CD4-positive, CD25-positive, alpha-beta regulatory T cell (primary cell): ENCODE measurements at places on chromosomes 11 and 22. TPM values are rescaled to one million over a fixed set of nuclear protein-coding genes. Genes with fewer than 3 reads are reported as not detected.

DNA sequence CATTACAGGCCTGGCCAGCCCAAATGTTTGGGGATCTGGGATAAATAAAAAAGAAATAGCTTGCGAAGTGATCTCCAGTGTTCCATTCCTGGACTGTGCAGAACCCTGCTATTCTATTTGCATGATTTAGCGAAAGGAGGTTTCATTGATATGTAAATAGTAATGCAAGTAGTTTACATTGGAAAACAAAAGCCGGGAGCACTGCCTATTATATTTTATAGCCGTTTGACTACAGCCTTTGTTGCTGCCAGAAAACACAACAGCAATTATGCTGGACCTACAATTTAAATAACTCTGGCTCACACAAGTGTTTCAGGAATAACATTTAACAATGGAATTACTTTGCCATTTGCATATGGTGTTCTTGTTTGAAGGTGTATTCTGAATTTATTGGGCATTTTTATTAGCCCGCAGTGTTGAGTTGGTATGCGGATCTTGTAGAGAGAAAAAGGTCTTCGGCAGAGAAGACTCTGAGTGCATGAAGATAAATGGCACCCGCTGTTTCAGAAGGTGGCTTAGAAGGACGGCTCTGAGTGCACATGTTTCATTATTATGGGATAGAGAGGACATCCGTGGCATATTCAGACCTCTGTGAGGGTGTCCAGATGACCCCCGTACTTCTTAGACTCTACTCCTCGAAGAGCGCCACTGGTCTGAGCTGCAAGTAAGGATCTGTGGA lies 315.0 kb downstream of the BRD1 start:
- H3K27me3 ChIP-seq, result no peaks in the 10 kb centered on the region
- no peak overlapping the region for H3K27ac ChIP-seq
- H3K36me3 ChIP-seq, result no peaks in the 10 kb centered on the region
- no peaks in the 10 kb centered on the region for H3K4me1 ChIP-seq

Gene KRTAP5-2
- polyA plus RNA-seq, result not detected

DNA sequence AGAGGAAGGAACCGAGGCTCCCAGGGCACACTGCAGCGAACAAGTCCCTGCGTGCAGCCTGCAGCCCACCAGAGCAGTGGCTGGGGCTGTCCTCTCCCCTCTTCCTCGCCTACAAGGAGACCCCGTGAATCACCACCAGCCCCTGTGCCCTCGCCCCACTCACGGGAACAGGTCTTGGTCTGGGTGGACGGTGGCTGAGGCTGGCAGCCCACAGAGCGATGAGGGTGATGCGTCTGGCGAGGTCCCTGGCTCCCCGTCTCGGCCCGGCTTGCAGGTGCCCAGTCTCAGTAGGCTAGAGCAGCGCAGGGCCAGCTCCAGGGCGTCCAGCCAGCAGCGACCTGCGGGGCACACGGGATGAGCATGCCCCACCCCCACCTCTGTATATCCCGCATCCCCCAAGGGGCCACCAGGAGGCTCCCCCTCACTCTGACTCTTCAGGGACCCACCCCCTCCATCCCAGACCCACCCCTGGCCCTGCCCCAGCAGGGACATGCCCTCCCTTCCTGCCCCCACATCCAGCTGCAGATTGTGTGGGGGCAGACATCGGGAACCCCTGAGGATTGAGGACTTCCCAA lies 50.5 kb upstream of the CARS1 start:
- no peak for DNase-seq
- no peak overlapping the region for H3K4me3 ChIP-seq
- no peaks in the 10 kb centered on the region for H3K27me3 ChIP-seq
- no peak overlapping the region for H3K27ac ChIP-seq
- H3K36me3 ChIP-seq, result no peaks in the 10 kb centered on the region

GRCh38 chr22:46240506-46240905 lies 9.6 kb downstream of the CDPF1 start:
- DNase-seq, result no peak
- no peak overlapping the region for H3K27ac ChIP-seq
- peaks cover 9% of the 10 kb centered on the region for H3K36me3 ChIP-seq
- peaks cover 7% of the 10 kb centered on the region for H3K4me1 ChIP-seq

- no peak overlapping the region for H3K27ac ChIP-seq
- H3K4me1 ChIP-seq, result no peaks in the 10 kb centered on the region
- H3K4me3 ChIP-seq, result no peak overlapping the region
- no peak for DNase-seq
- H3K36me3 ChIP-seq, result no peaks in the 10 kb centered on the region
Observed at GRCh38 chr22:48963405-48963804, 864.3 kb downstream of the BRD1 start.

GRCh38 chr22:22928666-22929380 lies 41.2 kb downstream of the IGLL5 start:
- no peak overlapping the region for H3K4me3 ChIP-seq
- H3K36me3 ChIP-seq, result no peaks in the 10 kb centered on the region
- DNase-seq, result peak; percentile 83
- no peaks in the 10 kb centered on the region for H3K27me3 ChIP-seq

- H3K36me3 ChIP-seq, result no peaks in the 10 kb centered on the region
- no peaks in the 10 kb centered on the region for H3K4me1 ChIP-seq
- no peak overlapping the region for H3K27ac ChIP-seq
- H3K4me3 ChIP-seq, result no peak overlapping the region
- H3K27me3 ChIP-seq, result no peaks in the 10 kb centered on the region
Observed at GRCh38 chr22:26321469-26321913, 107.6 kb upstream of the ASPHD2 start.

DNA sequence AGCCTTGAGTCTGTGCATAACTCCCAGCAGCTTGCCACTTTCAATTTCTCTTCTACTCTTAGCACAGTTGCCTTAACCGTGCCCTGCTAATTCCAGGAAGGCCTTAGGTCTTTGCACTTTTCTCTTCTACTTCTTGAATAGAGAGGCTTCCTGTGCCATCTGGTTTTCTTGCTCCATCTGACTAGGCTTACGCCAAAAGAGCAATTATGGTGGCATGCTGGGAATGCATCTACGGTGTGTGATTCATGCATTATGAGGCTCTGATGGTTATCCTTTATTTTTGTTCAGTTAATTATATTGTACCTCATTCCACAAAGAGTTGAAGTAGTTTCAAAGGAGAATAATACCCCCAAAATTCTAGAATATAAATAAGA lies 29.4 kb downstream of the SIK2 start:
- no peak overlapping the region for H3K27ac ChIP-seq
- H3K36me3 ChIP-seq, result no peaks in the 10 kb centered on the region
- H3K27me3 ChIP-seq, result no peaks in the 10 kb centered on the region
- peak overlapping the region; percentile 17 for H3K4me3 ChIP-seq
- peak; percentile 81 for DNase-seq

GRCh38 chr11:102559839-102560238 lies 29.3 kb upstream of the MMP7 start:
- no peak for DNase-seq
- H3K4me1 ChIP-seq, result peaks cover 23% of the 10 kb centered on the region
- H3K27ac ChIP-seq, result no peak overlapping the region
- no peaks in the 10 kb centered on the region for H3K36me3 ChIP-seq

DNA sequence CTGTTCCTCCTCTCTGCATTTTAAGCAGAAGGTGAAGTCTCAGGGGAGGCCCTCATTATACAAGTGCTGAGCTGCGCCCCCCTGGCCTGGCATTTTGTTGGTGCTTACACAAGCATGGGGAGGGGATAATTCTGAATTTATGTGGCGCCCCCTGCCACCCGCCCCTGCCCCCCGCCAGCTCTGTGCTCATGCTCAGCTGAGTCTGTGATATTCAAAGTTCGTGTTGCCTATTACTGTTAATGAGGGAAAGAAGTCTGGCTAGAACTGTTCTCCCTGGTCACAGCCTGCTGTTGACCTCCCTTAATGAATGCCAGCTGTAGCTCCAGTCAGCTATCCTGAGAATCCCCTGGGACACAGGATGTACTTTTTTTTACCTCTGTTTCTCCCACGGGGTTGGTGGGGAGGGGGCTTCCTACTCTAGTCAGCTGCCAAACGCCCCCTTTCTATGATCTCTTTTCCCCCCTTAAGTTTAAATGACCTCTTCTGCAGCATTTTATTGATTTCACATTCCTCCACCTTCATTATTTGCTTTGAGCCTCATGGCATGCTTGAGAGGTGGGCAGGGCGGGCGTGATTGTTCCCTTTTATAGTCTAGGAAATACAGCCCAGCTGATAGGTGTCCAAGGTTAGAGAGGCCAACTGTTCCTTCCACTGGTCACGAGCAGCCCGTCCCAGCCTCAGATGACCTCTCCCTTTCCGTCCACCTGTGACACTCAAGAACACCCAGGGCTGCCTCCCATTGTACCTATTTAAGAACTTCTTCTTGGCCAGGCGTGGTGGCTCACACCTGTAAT lies 12.2 kb downstream of the USP2 start:
- H3K27me3 ChIP-seq, result peaks cover 23% of the 10 kb centered on the region
- no peak for DNase-seq
- no peaks in the 10 kb centered on the region for H3K36me3 ChIP-seq
- no peak overlapping the region for H3K27ac ChIP-seq
- H3K4me3 ChIP-seq, result no peak overlapping the region
- peaks cover 3% of the 10 kb centered on the region for H3K4me1 ChIP-seq

DNA sequence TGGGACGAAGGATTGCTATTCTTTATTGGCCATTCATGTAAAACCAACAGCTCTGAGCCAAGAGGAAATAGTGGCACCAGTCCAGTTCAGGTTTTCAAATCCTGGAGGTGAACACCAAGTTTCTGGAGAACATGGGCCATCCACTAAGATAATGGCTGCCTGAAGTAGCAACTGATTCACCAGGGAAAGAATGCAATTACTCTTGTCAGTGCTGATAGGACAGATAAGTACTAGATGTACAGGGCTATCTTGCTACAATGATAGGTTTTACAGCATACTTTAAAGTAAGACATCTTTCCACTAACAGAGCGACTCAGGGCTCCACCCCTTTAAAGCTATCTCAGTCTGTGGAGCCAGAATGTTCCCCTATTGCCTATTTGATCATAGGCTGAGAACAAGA lies 36.8 kb upstream of the APOA1 start:
- H3K36me3 ChIP-seq, result peaks cover 60% of the 10 kb centered on the region
- H3K4me1 ChIP-seq, result no peaks in the 10 kb centered on the region
- no peak for DNase-seq
- no peak overlapping the region for H3K4me3 ChIP-seq

DNA sequence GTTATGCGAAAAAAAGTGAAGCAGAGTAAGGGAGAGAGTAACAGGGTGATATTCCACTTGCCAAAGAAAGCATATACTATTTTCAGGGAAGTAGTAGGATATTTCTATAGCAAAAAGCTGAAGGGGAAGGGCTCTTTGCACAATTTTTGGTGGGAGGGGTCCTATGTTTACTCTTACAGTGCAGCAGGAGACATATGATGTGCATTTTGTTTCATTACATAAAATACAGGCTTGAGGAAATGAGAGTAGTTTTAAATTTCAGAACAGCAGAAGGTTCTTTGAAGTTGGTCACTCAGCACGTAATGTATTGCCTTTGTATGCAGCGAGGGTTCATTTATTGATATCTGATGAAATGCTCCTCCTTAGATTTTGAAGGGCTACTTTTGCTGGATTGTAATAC lies 3.1 kb upstream of the PIK3IP1 start:
- H3K27ac ChIP-seq, result peak overlapping the region; percentile 99
- H3K36me3 ChIP-seq, result peaks cover 4% of the 10 kb centered on the region
- H3K27me3 ChIP-seq, result no peaks in the 10 kb centered on the region

GRCh38 chr11:127524618-127525017 lies 524.0 kb upstream of the KIRREL3 start:
- H3K27me3 ChIP-seq, result no peaks in the 10 kb centered on the region
- H3K36me3 ChIP-seq, result no peaks in the 10 kb centered on the region
- DNase-seq, result no peak
- H3K4me1 ChIP-seq, result no peaks in the 10 kb centered on the region
- H3K27ac ChIP-seq, result no peak overlapping the region

DNA sequence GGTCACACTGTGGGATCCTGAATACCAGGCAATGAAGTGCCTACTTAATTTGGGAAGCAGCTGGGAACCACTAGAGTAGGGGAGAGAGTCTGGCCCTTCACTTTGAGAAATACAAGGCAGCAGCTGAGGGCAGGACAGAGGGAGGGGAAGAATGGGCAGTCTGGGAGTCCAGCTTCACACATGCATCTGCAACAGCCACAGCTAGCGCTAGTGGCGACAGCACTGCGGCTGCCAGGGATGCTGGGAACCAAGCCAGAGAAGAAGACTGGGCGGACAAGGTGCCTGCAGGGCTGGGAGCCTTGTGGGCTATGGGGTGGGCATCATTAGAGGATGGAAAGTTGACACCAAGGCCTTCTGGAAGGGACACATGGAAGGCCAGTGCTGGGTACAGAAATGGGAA lies 15.8 kb downstream of the SCUBE2 start:
- no peak overlapping the region for H3K4me3 ChIP-seq
- no peak for DNase-seq
- H3K36me3 ChIP-seq, result no peaks in the 10 kb centered on the region
- no peaks in the 10 kb centered on the region for H3K4me1 ChIP-seq
- no peak overlapping the region for H3K27ac ChIP-seq

GRCh38 chr11:27319072-27319471 lies 43.9 kb downstream of the CCDC34 start:
- H3K36me3 ChIP-seq, result no peaks in the 10 kb centered on the region
- H3K4me3 ChIP-seq, result no peak overlapping the region
- peak; percentile 2 for DNase-seq
- H3K4me1 ChIP-seq, result no peaks in the 10 kb centered on the region

Gene SCGB1C1
- polyA plus RNA-seq, result not detected

GRCh38 chr11:128776069-128776423 lies 82.2 kb downstream of the FLI1 start:
- H3K27ac ChIP-seq, result no peak overlapping the region
- H3K4me1 ChIP-seq, result peaks cover 19% of the 10 kb centered on the region
- no peak overlapping the region for H3K4me3 ChIP-seq
- H3K36me3 ChIP-seq, result peaks cover 92% of the 10 kb centered on the region
- H3K27me3 ChIP-seq, result no peaks in the 10 kb centered on the region
- peak; percentile 35 for DNase-seq

GRCh38 chr22:22141771-22142591 lies 102.6 kb upstream of the VPREB1 start:
- H3K27ac ChIP-seq, result no peak overlapping the region
- no peaks in the 10 kb centered on the region for H3K36me3 ChIP-seq
- no peaks in the 10 kb centered on the region for H3K4me1 ChIP-seq
- DNase-seq, result no peak

DNA sequence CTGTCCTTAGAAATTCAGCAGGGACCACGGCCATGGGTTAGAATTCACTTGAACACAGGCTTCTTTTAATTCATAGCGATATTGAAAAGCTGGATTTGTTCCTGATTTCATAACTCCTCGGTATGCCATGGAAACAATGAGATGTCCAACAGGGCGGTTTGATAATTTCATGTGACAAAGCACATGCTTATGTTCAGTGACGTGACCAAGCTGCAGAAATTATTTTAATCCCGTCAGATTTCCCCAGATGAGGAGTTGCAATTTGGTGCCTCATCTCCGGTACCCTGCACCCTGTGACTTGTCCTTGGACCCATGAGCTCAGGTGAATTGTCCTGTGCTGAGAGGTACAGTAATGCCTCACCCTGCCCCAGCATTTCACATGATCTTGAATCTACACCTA lies 81.7 kb downstream of the C11orf91 start:
- H3K4me3 ChIP-seq, result no peak overlapping the region
- H3K36me3 ChIP-seq, result no peaks in the 10 kb centered on the region
- no peak for DNase-seq
- peaks cover 4% of the 10 kb centered on the region for H3K27me3 ChIP-seq
- H3K4me1 ChIP-seq, result no peaks in the 10 kb centered on the region
- no peak overlapping the region for H3K27ac ChIP-seq

GRCh38 chr22:21980547-21980946 lies 2.0 kb downstream of the TOP3B start:
- H3K27ac ChIP-seq, result no peak overlapping the region
- H3K4me1 ChIP-seq, result peaks cover 16% of the 10 kb centered on the region
- H3K27me3 ChIP-seq, result no peaks in the 10 kb centered on the region
- H3K36me3 ChIP-seq, result peaks cover 8% of the 10 kb centered on the region

Gene SULT4A1
- not detected for polyA plus RNA-seq

- H3K27me3 ChIP-seq, result no peaks in the 10 kb centered on the region
- peak overlapping the region; percentile 90 for H3K27ac ChIP-seq
- DNase-seq, result no peak
Observed at GRCh38 chr11:71451596-71452198, 1.3 kb upstream of the NADSYN1 start.

Gene BACE1-AS
- 1.9 TPM for polyA plus RNA-seq
